ENCODE measurements at places on chromosomes 16 and 17. TPM values are rescaled to one million over a fixed set of nuclear protein-coding genes. Genes with fewer than 3 reads are reported as not detected.

GRCh38 chr17:29825604-29826003, 104.4 kb downstream of the SSH2 start:
- H3K4me3 ChIP-seq, result no peak overlapping the region
- H3K4me1 ChIP-seq, result peaks cover 30% of the 10 kb centered on the region
- DNase-seq, result no peak
- H3K27ac ChIP-seq, result no peak overlapping the region

DNA sequence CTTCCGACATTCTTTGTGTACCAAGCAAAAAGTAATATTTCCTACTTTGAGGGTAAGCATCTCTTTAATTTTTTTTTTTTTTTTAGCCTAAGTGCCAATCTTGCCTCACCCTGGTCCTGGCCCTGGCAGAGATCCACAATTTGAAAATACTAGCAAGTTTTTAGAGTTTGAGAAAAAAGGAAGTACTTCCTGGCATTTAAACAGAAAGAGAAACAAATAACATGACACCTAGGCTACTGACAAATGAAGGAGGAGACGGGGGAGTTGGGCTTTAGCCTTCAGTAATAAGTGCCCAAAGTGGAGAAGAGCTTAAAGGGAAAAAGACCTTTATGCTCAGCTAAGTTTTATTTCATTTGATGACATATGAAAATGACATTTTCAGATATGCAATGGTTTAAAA, 92.8 kb downstream of the HS3ST3A1 start:
- no peak for DNase-seq
- no peaks in the 10 kb centered on the region for H3K36me3 ChIP-seq
- H3K4me3 ChIP-seq, result no peak overlapping the region
- no peak overlapping the region for H3K27ac ChIP-seq
- peaks cover 8% of the 10 kb centered on the region for H3K4me1 ChIP-seq

Gene C17orf67
- 2.3 TPM for total RNA-seq

Gene ACOX1
- total RNA-seq, result 24.1 TPM

- H3K36me3 ChIP-seq, result no peaks in the 10 kb centered on the region
- H3K4me1 ChIP-seq, result peaks cover 5% of the 10 kb centered on the region
- DNase-seq, result no peak
- H3K4me3 ChIP-seq, result no peak overlapping the region
- no peak overlapping the region for H3K27ac ChIP-seq
These were observed 48.0 kb downstream of the TMEM235 start for GRCh38 chr17:78279360-78279990.

Gene ADORA2B
- 4.2 TPM for total RNA-seq

GRCh38 chr17:33873201-33873617, 381.9 kb upstream of the CCL2 start:
- no peak for DNase-seq
- no peaks in the 10 kb centered on the region for H3K4me1 ChIP-seq
- no peak overlapping the region for H3K4me3 ChIP-seq
- H3K27me3 ChIP-seq, result peaks cover 18% of the 10 kb centered on the region
- H3K36me3 ChIP-seq, result no peaks in the 10 kb centered on the region

Gene NACA2
- total RNA-seq, result not detected

DNA sequence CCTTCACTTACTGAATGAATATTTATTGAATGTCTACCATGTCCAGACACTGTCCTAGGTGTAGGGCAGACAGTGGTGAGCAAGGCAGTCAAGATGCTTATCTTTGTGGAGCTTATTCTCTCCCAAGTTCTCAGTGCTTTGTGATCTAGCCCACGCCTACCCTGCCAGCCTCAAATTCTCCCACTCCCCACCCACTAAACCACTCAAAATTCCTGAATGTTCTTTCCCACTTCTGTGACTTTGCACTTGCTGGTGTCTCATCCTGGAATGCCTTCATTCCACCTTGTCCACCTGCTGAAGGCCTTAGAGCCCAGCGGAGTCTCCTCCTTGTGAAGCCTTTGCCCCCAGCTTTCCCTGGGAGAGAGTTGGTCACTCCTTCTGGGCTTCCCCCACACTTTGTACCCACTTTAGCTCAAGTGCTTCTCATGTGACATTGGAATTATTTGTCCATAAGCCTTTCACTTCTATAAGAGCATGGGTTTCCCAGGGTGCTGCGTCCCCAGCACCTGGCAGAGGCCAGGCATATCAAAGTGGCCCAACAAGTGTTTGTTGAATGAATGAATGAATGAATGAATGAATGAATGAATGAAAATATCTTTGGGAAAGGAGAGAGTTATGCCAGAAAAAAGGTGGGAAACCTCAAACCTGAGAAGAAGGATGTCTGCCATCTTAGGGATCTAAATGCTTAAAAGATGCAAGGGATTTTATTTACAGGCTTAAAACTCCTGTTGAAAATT, 23.0 kb downstream of the CCDC182 start:
- no peak overlapping the region for H3K27ac ChIP-seq
- no peak for DNase-seq
- H3K4me3 ChIP-seq, result no peak overlapping the region
- no peaks in the 10 kb centered on the region for H3K4me1 ChIP-seq

- no peak overlapping the region for H3K4me3 ChIP-seq
- H3K27me3 ChIP-seq, result peaks cover 5% of the 10 kb centered on the region
- H3K36me3 ChIP-seq, result no peaks in the 10 kb centered on the region
- no peak overlapping the region for H3K27ac ChIP-seq
These were observed 14.4 kb upstream of the GPRC5B start for GRCh38 chr16:19898924-19899604.

GRCh38 chr17:12851901-12852435, 62.7 kb downstream of the ARHGAP44 start:
- no peak for DNase-seq
- H3K4me1 ChIP-seq, result no peaks in the 10 kb centered on the region
- H3K36me3 ChIP-seq, result no peaks in the 10 kb centered on the region
- H3K4me3 ChIP-seq, result no peak overlapping the region
- H3K27ac ChIP-seq, result no peak overlapping the region

Gene FOXN1
- total RNA-seq, result not detected

Gene CASKIN1
- 7.2 TPM for total RNA-seq

GRCh38 chr17:52024300-52024870, 134.1 kb downstream of the CA10 start:
- no peaks in the 10 kb centered on the region for H3K4me1 ChIP-seq
- no peak overlapping the region for H3K4me3 ChIP-seq
- H3K27me3 ChIP-seq, result no peaks in the 10 kb centered on the region

GRCh38 chr16:76854234-76854633, 336.8 kb upstream of the MON1B start:
- no peaks in the 10 kb centered on the region for H3K27me3 ChIP-seq
- H3K27ac ChIP-seq, result no peak overlapping the region
- H3K36me3 ChIP-seq, result no peaks in the 10 kb centered on the region
- no peak overlapping the region for H3K4me3 ChIP-seq
- no peaks in the 10 kb centered on the region for H3K4me1 ChIP-seq

- H3K4me1 ChIP-seq, result peaks cover 2% of the 10 kb centered on the region
- H3K36me3 ChIP-seq, result no peaks in the 10 kb centered on the region
- no peak overlapping the region for H3K27ac ChIP-seq
- DNase-seq, result no peak
- H3K4me3 ChIP-seq, result no peak overlapping the region
These were observed 2.0 kb downstream of the AOC3 start for GRCh38 chr17:42853004-42853403.

- no peaks in the 10 kb centered on the region for H3K27me3 ChIP-seq
- H3K27ac ChIP-seq, result peak overlapping the region; percentile 88
- peaks cover 99% of the 10 kb centered on the region for H3K4me1 ChIP-seq
- peak overlapping the region; percentile 54 for H3K4me3 ChIP-seq
- peaks cover 74% of the 10 kb centered on the region for H3K36me3 ChIP-seq
These were observed 13.1 kb downstream of the CCR7 start for GRCh38 chr17:40551879-40552768.

DNA sequence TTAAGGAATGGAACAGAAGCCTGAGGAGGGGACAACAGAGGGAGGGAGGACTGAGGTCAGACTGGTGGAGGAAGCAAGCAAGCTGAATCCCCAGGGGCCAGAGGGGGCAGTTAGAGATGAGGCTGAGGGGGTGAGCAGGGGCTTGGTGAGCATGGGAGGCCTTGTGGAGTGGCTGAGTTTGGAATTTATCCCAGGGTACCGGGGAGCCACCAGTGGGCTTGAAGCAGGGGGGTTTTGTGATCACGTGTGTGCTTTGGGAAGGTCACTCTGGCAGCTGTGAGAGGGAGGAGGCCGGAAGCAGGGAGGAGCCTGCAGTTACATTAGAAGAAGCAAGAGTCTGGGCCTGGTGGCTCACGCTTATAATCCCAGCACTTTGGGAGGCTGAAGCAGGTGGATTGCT, 9.8 kb upstream of the CTCF start:
- peak; percentile 13 for DNase-seq
- H3K4me3 ChIP-seq, result no peak overlapping the region
- H3K27me3 ChIP-seq, result no peaks in the 10 kb centered on the region
- peaks cover 11% of the 10 kb centered on the region for H3K36me3 ChIP-seq

- no peak overlapping the region for H3K4me3 ChIP-seq
- no peaks in the 10 kb centered on the region for H3K36me3 ChIP-seq
- DNase-seq, result no peak
- peaks cover 4% of the 10 kb centered on the region for H3K4me1 ChIP-seq
- H3K27me3 ChIP-seq, result peaks cover 2% of the 10 kb centered on the region
- peak overlapping the region; percentile 43 for H3K27ac ChIP-seq
These were observed 22.3 kb downstream of the CD300LF start for GRCh38 chr17:74690409-74690825.

DNA sequence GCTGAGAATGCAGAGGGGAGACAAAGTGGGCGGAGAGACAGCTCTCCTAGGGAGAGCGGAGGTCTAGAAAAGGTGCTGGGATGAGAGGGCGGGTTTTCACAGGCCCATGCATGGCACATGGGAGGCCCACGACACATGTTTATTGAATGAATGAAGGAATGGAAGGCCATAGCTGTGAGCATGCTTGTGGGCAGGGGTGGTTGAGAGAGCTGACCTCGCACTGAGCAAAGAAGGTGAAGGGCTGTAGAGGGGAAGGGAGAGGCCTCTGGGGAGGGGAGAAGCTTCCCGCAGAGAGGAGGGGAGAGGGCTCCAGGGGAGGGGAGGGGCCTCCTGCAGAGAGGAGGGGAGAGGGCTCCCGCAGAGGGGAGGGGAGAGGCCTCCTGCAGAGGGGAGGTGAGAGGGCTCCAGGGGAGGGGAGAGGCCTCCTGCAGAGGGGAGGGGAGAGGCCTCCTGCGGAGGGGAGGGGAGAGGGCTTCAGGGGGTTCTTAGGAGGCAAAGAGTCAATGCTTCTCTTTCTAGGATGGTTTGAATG, 27.3 kb downstream of the SDK2 start:
- no peaks in the 10 kb centered on the region for H3K27me3 ChIP-seq
- no peak for DNase-seq
- H3K4me3 ChIP-seq, result no peak overlapping the region
- H3K36me3 ChIP-seq, result no peaks in the 10 kb centered on the region

Gene STXBP4
- total RNA-seq, result 4.8 TPM

Gene WFDC1
- total RNA-seq, result not detected

GRCh38 chr16:67068212-67068753, 39.3 kb downstream of the CBFB start:
- H3K27ac ChIP-seq, result no peak overlapping the region
- no peaks in the 10 kb centered on the region for H3K27me3 ChIP-seq
- peaks cover 32% of the 10 kb centered on the region for H3K36me3 ChIP-seq
- DNase-seq, result no peak

DNA sequence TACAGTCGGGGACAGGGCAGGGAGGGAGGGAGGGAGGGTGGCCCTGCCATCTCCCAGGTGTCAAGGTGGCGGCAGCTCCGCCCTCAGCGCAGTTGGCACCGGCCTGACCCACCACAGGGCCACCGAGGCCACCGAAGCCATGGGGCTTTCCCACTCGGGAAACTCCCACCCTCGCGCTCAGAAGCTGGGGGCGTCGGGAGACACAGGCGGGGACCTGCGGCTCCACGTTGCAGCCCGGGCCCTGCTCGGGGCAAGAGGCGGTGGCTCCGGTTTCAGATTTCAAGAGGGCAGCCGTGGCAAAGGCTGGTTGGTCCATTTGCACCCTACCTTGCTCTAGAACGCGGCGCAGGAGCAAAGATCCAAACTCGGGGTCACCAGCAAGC, 544 bp downstream of the CYB561 start:
- peaks cover 22% of the 10 kb centered on the region for H3K4me1 ChIP-seq
- peaks cover 3% of the 10 kb centered on the region for H3K27me3 ChIP-seq
- no peaks in the 10 kb centered on the region for H3K36me3 ChIP-seq
- peak overlapping the region; percentile 38 for H3K27ac ChIP-seq
- peak overlapping the region; percentile 62 for H3K4me3 ChIP-seq

GRCh38 chr16:1057252-1057932, 15.2 kb upstream of the SSTR5 start:
- no peak overlapping the region for H3K27ac ChIP-seq
- peak; percentile 77 for DNase-seq
- no peak overlapping the region for H3K4me3 ChIP-seq
- H3K36me3 ChIP-seq, result no peaks in the 10 kb centered on the region

DNA sequence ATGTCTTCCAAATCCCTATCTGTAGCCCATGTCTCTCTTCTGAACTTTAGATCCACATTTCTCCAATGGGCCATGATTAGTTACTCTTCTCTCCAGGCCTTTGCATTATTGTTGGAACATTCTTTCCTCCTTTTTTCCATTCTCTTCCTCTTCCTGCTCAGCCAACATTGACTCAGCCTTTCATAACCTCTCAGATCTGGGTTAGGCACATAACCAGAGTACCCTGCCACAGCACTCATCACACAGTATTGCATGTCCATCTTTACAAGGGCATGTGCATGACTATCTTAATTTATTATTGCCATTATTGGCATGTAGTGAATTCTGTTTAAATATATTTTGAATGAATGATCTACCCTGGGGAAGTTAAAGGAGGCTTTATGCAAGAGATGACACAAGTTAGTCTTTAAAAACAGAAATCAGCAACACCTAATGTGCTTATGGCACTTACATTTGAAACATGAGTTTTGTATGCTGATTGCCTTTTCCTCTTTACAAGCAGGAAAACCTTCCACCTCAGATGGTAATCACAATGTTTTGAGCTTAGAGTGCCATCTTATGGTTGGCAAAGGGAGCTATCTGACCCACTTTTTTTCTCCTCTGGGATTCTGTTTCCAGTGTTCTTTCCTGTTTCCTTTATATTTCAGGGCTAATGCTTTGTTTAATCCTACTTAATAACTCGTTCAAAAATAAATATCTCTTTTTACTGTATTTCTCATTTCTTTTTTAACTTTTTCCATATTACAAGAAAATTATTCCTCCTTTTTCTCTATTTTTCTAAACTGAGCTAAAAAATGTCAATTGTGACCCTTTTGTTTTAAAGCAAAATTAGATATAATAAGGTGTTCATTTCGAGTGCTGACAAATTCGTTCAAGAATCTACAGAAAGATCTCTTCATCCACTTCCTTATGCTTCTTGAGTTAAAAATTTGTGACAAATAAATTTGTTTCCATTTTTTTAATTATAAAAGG, 151.0 kb upstream of the RBL2 start:
- H3K27ac ChIP-seq, result no peak overlapping the region
- no peak for DNase-seq
- H3K27me3 ChIP-seq, result no peaks in the 10 kb centered on the region
- peaks cover 12% of the 10 kb centered on the region for H3K36me3 ChIP-seq
- no peaks in the 10 kb centered on the region for H3K4me1 ChIP-seq
- H3K4me3 ChIP-seq, result no peak overlapping the region

GRCh38 chr17:27596566-27597187, 34.3 kb upstream of the LGALS9 start:
- peaks cover 12% of the 10 kb centered on the region for H3K4me1 ChIP-seq
- H3K27me3 ChIP-seq, result no peaks in the 10 kb centered on the region
- H3K27ac ChIP-seq, result no peak overlapping the region
- DNase-seq, result no peak
- H3K36me3 ChIP-seq, result peaks cover 23% of the 10 kb centered on the region

- no peaks in the 10 kb centered on the region for H3K36me3 ChIP-seq
- H3K4me1 ChIP-seq, result no peaks in the 10 kb centered on the region
- H3K27me3 ChIP-seq, result peaks cover 3% of the 10 kb centered on the region
- no peak overlapping the region for H3K27ac ChIP-seq
- DNase-seq, result no peak
- no peak overlapping the region for H3K4me3 ChIP-seq
These were observed 359.1 kb upstream of the XYLT1 start for GRCh38 chr16:17829811-17830210.

Measured in activated CD8-positive, alpha-beta T cell treated with anti-CD3 and anti-CD28 coated beads for 36 hours (primary cell).